ENCODE measurements at places on chromosomes 7 and 10.

DNA sequence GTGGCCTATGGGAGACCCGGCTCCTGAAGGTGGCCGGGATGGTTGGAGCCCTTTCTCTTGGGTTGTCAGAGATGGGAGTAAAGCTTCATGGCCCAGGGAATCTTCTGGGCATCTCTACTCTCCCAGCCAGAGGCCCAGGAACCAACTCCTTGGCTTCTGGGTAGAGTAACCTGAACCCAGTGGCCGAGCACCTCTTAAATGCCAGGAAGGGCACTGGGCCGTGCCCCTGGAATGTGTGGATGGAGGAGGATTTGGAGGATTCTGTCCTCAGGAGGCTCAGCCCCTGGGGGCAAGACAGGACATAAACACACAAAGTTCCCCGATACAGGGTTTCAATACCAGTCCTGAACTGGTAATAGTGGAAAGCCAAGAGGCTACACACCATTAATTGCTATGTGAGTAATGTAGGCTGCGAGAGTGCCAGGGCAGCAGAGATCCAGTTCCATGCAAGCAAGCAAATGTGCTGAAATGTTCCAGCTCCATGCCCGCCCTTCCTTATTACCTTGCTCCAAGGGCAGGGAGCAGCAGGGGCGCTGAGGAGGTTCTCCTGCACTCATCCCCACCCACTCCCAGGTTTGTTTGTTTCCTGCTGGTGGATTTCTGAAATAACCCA lies 1.2 kb downstream of the PALD1 start:
- no peak for DNase-seq

GRCh38 chr7:129202058-129202777 lies 13.8 kb downstream of the SMO start:
- no peak for DNase-seq

GRCh38 chr10:115628616-115629015 lies 535.5 kb downstream of the ATRNL1 start:
- no peak for DNase-seq

DNA sequence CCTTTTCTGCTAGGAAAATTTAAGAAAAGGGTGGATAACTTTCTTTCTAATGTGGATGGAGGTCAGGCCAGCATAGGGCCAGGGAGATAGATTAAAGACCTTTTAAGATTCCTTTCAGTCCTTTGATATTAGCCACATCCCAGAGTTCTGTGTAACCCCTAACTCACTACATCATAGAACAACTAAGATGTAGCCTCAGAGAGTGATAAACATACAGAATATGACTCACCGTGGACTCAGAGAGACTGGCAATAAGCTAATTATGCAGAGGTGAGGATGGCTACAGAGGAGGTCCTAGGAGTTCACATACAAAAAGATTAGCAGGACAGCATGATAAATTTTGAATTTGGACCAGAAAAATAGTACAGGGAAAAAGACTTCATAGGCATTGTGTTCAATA lies 141.0 kb downstream of the AOAH start:
- no peak for DNase-seq

DNA sequence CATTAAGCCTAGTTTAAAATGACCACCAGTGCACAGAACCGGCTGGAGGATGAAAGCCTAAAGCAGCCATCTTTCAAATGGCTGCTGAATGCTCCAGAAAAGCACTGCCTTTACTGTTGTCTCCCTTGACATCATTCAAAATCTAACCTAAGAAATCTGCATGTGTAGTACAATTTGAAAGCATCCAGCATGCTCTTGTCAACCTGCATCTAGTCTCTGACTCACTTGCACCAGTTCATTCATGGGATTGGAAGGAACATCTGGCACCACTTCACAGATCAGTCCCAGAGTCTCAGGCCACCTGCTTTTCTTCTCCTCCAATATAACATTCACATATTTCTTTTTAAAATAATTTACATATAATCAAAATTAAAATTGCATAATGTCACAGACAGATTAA lies 76.2 kb downstream of the RNF133 start:
- no peak for DNase-seq

Data from fibroblast of pulmonary artery (primary cell).